ENCODE measurements at places on chromosomes 11 and 22.

GRCh38 chr11:115084231-115084630, 405.9 kb downstream of the NXPE2 start:
- DNase-seq: no peak

- no peak for DNase-seq
Observed at GRCh38 chr22:19757140-19757984, 3.2 kb upstream of the TBX1 start.

DNA sequence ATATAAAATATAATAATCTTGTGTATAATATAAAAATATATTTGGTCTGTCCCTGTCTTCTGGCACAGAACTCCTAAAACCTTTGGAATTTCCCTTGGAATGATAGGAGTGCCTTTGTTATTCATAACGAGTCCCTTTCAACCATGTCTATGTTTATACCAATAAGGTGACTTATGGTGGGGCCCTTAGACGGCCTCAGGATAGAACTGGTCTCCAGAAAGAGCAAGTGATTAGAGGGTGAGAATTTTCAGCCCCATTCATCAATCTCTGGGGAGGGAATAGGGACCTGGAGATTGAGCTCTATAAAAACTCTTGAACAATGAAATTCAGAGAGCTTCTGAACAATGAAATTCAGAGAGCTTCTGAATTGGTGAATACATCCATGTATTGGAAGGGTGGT, 18.4 kb upstream of the PICALM start:
- DNase-seq: no peak

- DNase-seq: no peak
Observed at GRCh38 chr11:62544581-62545436, 1.8 kb downstream of the AHNAK start.

DNA sequence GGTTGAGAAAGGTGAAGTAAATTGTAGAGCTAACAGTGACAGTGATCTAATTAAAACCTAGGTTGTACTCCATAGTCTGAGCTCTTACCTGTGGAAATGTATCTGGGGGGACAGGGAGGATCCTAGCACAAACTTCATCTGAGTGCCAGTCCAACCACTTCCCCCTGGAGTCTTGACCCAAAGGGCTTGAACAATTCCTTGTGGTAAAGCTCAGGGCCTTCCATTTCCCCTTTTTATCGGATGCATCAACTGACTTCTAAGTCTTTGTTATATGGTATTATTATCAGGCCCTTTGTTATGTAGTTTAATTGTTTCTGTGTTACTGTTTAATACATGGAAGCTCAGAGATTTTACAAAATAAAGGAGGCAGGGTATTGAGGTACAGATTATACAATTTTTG, 140.2 kb upstream of the SESN3 start:
- DNase-seq: no peak

GRCh38 chr11:18364495-18365073, 29.8 kb upstream of the LDHA start:
- DNase-seq: no peak

DNA sequence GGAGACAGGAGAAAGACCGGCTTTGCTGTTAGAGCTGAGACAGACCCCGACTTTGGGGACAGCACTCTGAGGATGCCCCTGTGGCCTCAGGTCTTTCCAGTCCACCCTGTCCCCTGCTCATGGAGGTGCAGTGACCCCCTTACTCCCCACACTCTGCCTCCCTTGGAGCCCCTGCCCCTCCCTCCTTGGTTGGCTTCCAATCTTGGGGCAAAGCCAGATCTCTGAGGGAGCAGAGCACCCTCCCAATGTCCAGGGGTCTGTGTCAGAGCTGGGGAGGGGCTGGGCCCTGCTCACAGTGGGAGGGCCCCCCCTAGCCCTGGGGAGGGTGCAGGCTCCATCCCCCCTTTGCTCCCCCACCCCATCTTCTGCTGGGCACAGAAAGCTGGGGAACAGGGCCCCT, 50.0 kb downstream of the IGLL1 start:
- DNase-seq: no peak

DNA sequence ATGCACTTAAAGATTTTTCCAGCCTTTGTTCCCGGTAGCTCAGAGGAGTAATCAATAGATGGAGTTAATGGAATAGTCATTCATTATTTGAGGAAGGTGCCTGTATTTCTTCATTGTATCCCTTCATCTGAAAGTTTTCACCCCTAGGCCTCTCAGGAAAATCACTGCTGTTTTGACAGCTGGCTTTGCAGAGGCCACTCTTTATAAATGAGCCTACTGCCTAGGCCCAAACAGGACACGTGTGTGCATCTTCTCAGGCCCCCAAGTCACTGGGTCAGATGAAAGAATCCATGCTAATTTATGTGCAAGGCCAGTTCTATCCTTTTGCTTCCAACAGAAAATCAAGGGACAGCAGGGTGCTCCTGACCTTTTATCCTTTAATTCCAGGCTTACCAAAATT, 76.8 kb downstream of the MPPED2 start:
- DNase-seq: no peak

DNA sequence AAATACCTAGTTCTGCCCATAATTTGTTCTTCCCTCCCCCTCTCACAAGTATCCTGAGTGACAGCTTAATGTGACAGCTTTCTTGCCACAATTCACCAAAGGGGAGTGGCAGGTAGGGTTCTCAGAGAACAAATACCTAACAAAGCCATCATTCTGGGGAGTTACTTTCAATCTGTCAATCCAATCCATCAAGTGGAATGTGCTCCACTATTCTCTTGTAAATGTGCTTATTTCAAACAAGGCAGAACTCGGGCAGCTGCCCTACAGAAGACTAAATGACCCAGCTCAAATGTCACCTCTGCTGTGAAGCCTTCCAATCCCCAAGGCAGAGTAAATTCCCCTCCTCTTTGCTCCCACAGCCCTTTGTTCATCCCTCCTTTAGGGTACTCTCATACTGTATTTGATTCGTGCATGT, 27.8 kb downstream of the LGR4 start:
- DNase-seq: no peak

- DNase-seq: no peak
Observed at GRCh38 chr22:22037229-22037628, 54.6 kb upstream of the TOP3B start.

DNA sequence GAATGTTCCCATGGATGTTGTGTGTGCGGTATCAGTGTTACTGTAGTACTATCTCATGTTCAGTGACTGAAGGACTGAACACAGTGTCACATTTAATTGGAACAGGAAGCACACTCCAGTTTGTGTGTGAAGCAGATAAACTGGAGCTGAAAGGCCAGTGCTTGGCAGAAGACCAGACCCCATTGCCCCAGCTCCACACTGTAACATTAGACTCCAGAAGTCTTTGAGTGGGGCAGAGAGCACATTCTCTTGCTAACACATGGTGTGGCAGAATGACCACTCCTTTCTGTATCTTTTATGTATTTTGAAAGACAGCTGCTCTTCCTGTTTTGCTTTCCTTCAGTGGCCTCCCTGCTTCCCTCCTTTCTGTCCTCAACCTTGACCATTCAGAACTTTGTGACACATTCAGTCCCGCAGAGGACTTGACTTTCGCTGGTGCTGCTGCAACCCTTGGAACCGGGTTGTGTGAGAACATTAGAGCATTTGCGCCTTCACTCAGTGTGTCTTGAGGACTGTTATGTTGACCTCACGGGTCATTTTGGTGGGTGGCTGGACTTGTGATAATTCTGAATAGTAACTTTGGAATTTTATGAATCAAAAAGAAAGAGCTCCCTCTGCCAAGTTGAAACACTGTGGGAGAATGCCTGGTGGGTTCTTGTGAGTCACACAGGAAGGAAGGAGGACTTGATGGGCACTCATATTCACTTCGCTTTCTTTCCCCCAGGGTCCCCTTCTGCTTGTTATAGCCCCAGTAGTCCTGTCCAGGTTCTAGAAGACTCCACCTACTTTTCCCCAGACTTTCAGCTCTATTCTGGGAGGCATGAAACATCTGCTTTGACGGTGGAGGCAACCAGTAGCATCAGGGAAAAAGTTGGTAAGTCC, 26.4 kb downstream of the AMOTL1 start:
- DNase-seq: no peak

DNA sequence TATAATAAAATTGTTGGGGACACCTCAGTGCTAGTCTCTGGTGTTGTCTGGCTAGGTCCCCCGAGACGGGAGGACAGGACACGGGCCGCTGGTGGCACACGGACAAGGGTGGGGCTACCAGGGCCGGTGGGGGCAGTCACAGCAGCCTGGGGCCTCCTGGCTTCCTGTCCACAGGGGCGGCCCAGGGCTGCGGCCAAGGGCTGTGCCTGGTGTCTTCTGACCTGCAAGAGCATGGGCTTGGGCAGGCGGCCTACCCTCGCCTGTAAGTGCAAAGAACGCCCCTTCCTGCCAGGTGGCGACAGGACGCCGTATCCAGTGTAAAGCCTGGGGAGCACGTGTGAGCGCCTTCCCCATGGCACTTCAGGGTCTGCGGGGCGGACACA, 3.6 kb downstream of the LRFN4 start:
- no peak for DNase-seq

GRCh38 chr22:34067031-34067430, 146.8 kb upstream of the LARGE1 start:
- no peak for DNase-seq

- DNase-seq: no peak
Observed at GRCh38 chr11:13262096-13262495, 15.5 kb upstream of the BMAL1 start.

DNA sequence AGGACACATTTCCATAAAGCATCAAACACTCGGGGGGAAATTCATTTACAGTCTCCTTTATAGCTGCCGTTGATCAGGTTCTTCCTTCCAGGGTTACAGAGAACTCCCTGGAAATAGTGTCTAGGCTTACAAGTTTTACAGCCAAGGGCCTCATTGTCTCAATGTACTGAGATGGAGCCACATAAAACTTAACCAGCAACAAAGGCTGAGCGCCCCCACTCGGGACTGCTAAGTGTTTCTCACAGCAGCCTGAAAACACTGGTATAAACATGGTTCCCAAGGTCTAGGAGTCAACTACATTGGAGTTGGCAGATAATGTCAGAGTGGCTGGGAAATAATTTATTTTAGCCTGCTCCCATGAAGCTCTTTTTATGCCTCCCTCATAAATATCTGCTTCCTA, 686.2 kb downstream of the OPCML start:
- no peak for DNase-seq

DNA sequence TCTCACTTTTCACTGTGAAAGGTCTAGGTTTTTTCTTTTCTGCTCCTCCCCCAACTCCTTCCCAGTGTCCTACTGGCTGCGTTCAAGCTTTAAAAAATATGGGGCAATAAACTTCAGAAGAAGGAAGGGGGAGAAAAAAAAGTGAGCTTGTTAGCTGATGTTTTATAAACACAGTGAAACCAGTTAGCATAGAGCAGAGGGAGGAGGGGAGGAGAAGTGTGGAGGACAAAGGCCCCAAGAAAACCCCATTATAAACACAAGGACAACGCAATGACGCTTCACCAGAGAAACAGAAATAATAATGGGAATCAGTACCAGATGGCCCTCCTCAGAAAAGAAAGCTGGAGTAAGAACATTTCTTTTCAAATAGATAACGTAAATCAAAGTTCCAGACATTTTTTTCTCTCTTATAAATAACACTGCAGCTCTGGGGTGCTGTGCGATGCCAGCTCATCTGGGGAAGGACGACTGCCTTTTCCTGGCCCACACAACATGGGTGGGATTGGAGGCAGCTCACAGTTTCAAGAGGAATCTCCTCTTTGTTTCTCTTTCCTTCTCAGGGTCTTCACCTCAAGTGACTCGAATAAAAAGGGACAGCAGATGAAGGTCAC, 235.4 kb upstream of the NARS2 start:
- DNase-seq: no peak

- no peak for DNase-seq
Observed at GRCh38 chr11:1597994-1598380, at the start of gene KRTAP5-2. KRTAP5-2 (minus strand) TSS chr11:1598294; CDS start chr11:1598250, 44 bp downstream.

DNA sequence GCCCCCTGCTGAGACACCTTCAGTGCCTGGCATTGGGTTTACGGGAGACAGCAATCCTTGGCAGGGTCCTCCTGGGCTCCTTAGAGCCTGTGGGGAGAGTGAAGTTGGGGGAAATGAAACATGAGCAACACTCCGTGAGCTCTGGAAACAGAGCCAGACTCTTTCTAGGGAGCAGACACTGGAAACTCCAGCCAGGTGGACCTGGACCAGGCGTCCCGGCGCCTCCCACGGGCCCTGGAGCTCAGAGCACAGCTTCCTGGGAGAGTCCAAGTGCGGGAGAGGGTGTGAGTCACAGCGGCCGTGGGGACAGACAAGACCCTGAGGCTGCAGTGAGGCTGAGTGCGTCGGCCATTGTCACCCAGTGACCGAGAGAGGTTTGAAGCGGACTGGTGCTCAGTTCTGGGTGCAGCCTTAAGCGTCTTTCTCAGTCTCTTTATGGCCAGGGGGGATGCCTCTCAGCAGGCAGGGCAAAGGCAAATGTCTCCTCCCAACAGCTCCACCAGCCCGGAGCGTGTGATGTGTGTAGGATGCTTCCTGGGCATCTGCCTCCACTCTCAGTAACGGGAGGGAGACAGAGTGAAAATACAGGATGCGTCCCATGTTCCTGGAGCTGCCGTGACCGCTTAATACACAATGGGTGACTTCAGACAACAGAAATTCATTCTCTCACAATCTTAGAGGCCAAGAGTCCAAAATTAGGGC, 399.2 kb downstream of the SHANK2 start:
- no peak for DNase-seq

DNA sequence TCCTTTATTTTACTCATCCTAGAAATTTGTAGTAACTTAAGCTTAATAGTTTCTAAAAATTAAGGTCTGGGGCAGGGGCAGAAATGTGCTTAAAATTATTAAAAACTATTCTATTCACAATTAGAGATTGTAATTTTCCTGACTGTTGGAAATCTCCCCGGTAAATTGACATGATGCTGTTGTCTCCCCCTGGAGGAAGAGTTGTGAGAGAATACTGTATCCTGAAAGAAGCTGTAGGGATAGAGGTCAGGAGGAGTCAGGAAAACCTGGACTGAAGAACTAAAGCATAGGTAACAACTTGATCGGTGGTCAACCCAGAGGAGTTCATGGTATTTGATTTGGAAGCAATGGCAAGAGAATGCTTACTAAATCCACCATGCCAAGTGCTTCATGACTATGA, 16.2 kb upstream of the ESAM start:
- no peak for DNase-seq

DNA sequence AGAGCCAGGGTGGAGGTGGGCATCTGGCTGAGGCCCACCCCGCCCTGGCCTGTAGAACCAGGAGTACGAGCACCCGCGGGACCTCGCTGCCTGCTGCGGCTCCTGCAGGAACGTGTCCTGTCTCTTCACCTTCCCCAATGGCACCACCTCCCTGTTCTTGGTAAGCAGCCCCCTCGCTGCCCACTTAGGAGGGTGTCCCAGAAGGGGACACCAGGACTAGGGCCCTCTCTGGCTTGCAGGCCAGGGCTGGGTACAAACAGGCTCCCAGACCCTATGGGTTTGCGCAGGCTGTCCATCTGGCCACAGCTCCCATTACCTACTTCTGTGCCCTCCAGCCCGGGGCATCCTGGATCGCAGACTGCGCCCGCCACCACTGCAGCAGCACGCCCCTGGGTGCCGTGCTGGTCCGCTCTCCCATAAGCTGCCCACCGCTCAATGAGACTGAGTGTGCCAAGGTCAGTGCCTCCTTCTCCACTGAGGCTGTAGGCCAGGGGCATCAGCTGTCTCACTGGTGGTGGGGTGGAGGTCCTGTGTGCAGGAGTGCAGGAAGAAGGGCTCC, 77.5 kb upstream of the MYOD1 start:
- DNase-seq: no peak

GRCh38 chr22:41099036-41099435, 6.6 kb downstream of the EP300 start:
- no peak for DNase-seq

- DNase-seq: no peak
Observed at GRCh38 chr11:31089117-31089516, 280.4 kb downstream of the DCDC1 start.

- DNase-seq: no peak
Observed at GRCh38 chr11:133949129-133949528, 7.6 kb downstream of the IGSF9B start.

- DNase-seq: no peak
Observed at GRCh38 chr22:47630741-47631534, 868.5 kb downstream of the TBC1D22A start.
